ENCODE measurements at places on chromosomes 1 and 21.
A peak's percentile ranks its signal among the peaks of the same experiment; 100 is the strongest.

DNA sequence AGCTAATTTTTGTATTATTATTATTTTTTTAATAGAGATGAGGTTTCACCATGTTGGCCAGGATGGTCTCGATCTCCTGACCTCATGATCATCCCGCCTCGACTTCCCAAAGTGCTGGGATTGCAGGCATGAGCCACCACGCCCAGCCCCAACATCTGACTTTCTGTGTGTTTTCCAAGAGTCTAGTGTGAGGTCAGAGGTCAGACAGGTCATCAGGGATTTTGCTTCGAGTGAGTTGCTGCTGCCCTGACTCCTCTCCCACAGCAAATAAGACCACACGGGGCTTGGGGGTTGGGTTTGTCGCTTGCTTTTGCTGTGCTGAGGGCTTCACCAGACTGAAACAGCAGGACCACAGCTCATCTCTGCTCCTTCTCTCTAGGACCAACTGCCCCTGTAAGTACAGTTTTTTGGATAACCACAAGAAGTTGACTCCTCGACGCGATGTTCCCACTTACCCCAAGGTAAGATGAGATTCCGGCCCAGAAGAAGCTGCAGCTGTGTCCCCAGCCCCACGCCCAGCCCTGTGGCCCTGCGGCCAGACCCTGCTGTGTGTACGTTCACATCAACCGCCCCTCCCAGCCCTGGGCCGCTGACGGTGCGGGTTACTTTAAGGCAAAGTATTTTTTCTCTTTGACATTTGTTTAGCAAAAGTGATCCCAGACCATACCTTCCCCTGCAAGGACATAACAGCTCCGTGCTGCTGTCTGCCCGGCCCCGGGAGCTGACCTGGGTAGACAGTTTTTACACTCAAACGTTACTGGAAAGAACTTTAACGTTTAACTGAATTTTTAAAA lies 97.5 kb downstream of the PDE9A start:
- DNase-seq, result no peak

DNA sequence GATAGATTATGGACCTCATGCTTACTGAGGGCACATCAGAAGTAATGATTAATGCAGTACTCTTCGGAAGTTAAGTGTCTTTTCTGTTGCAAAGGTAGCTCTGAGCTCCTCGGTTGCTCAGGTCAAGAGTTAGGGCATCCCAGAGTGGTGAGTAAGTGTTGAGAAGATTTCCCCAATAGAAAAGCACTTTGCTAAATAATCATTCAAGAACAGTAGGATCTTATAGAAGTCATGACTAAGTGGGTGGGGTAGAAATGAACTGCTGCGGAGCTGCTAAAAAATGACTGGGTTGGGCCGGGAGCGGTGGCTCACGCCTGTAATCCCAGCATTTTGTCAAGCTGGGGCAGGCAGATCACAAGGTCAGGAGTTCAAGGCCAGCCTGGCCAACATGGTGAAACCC lies 648.6 kb upstream of the CAMK1G start:
- no peak for DNase-seq

- no peak for DNase-seq
Observed at GRCh38 chr1:31032266-31032665, 33.3 kb downstream of the PUM1 start.

GRCh38 chr1:148362626-148363438 lies 120.3 kb downstream of the PPIAL4G start:
- peak; percentile 27 for DNase-seq

GRCh38 chr1:234997896-234998741 lies 130.5 kb downstream of the TOMM20 start:
- DNase-seq, result no peak

- DNase-seq, result no peak
Observed at GRCh38 chr1:100606438-100606837, 68.5 kb downstream of the GPR88 start.

GRCh38 chr21:44024887-44025353 lies 12.8 kb downstream of the TRAPPC10 start:
- DNase-seq, result no peak

- DNase-seq, result no peak
Observed at GRCh38 chr1:228987286-228987685, 252.0 kb downstream of the RHOU start.

DNA sequence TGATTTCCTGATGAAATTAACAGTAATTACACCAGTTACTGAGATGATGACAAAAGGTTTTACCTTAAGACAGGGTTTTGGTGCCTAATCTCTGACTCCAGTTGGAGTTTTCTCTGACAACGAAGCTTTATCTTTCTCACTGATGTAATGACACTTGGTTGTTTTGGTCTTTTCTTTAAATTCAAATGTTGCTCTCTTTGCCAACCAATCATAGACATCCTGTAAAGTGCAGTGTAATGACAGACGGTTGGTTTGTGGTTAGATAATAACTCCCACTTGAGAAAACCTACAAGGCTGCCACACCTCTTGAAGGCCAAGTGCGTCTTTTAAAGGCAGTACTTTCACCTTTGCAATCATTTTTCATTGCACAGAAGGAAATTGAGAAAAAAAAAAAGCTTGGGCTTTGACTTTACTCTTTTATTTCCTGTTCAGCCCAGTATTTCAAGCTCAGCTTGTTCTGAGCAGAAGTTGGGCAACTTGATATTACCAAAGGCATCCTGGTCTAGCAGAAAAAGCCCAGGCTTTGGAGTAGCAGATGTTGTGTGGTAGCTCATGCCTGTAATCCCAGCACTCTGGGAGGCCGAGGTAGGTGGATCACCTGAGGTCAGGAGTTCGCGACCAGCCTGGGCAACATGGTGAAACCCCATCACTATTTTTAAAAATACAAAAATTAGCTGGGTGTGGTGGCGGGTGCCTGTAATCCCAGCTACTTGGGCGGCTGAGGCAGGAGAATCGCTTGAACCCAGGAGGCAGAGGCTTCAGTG lies 14.9 kb downstream of the PDIK1L start:
- DNase-seq, result no peak

DNA sequence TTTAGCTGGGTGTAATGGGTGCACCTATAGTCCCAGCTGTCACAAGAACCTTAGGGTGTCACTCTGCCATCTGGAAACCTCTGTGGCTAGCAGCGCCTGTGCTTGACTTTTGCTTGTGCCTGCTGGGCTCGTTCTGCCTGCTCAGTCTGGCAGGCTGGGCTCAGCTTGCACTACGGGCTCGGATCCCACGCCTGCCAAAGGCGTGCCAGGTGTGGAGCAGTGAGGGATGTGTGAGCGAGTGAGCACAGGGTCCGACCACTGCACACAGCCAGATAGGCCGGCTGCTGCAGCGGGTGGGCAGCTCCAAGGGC lies 2.8 kb upstream of the LSM10 start:
- no peak for DNase-seq
